T-helper 22 cell (primary cell): ENCODE measurements at places on chromosomes 2 and 18.
A peak's percentile ranks its signal among the peaks of the same experiment; 100 is the strongest.

GRCh38 chr2:231545105-231545902, 15.1 kb upstream of the NMUR1 start:
- no peak for DNase-seq

DNA sequence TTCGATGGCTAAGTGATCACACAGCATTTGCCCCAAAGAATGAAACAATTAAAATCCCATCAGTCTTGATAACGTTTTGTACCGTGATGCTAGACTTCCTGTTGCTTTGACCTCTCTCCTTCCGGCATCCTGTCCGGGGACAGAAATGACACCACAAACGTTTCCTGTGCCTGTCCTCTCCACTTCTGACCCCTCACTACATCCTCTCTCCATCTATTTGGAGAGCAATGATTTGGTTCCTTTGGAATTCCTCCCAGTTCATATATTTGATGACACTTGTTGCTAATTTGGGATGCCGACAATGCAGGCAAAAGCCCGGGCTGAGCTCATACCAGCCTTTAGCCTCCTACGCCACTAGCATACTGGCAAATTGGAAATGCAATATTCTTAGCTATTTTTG, 151.2 kb upstream of the CCDC68 start:
- DNase-seq: no peak

DNA sequence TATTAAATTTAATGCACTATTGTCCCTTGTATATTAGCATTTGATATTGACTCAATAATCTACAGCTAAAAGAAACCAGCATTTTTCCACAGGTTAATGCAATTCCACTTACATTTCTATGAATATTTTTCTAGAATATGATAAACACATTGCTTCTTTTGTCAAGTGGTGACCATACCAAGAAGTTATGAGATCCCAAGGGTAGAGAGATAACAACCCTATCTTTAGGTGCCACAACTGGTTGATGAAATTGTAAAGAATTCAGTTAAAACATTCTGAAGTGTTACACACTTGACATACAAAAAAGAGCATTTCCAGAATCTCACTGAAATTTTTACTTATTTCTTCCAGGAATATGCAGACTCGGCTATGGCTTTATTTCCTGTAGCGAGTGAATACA, 56.0 kb downstream of the ABCG8 start:
- DNase-seq: no peak

DNA sequence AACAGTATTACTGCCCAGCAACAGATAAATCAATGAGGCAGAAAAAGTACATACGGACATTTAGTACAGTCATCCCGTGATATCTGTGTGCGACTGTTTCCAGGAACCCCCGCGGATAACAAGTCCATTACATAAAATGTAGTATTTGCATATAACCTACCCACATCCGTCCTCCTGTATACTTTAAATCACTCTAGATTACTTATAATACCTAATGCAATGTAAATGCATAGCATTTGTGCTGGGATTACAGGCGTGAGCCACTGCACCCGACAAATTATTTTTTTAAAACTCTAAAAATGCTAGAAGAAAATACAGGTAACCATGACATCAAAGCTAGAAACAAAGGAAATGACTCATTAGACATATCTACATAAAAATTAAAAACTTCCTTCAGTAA, 91.6 kb downstream of the FAM161A start:
- DNase-seq: peak; percentile 0

DNA sequence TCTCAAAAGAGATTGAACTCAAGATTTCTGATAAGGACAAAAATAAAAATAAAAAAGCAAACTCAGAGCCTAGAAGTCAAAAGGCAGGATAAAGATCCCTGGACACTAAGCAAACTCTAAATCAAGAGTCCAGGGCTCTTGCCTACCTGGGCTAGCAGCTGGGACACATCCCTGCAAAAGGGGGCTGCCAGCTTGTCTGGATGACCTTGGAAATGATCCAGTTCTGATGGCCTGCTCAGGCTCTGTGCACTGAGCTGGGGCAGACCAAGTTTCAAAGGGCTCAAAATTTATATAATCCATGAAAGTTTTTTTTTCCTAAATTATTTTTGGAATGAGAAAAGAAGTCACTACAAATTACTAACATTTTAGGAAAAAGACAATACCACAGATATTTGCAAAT, 557.3 kb downstream of the CNTNAP5 start:
- DNase-seq: no peak

DNA sequence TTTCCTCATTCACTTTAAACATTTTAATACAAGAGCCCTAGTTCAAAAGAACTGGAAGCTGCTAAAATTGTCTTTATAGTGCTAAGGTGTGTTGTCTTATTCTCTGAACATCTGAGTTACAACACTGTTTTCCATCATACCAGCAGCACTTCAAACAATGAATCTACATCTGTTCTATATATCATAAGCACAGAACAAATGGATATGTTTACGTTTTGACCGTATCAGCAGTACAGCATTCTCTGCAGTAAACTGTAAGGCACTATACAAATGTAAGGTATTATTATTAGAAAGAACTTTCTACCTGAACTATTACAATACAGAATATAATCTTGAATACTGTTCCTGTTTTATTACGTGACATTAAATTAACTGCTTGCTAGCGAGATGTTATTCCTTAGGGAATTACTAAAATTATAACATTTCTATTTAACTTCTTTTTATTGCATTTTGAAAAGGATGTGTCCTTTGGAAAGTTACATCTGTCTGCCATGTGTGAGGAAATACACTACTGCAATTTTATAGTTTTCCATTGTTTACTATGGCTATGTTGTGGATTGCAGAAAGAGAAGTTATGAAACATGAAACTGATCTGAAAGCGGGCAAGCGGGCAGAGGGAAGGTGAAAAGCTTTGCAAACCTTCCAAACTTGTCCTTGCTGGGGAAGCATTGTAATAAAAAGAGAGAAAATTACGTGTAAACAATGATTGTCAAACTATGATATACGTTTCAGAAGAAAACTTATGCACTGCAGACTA, 13.7 kb downstream of the NCKAP1 start:
- no peak for DNase-seq

GRCh38 chr2:60071490-60071831, 482.0 kb downstream of the BCL11A start:
- DNase-seq: no peak

DNA sequence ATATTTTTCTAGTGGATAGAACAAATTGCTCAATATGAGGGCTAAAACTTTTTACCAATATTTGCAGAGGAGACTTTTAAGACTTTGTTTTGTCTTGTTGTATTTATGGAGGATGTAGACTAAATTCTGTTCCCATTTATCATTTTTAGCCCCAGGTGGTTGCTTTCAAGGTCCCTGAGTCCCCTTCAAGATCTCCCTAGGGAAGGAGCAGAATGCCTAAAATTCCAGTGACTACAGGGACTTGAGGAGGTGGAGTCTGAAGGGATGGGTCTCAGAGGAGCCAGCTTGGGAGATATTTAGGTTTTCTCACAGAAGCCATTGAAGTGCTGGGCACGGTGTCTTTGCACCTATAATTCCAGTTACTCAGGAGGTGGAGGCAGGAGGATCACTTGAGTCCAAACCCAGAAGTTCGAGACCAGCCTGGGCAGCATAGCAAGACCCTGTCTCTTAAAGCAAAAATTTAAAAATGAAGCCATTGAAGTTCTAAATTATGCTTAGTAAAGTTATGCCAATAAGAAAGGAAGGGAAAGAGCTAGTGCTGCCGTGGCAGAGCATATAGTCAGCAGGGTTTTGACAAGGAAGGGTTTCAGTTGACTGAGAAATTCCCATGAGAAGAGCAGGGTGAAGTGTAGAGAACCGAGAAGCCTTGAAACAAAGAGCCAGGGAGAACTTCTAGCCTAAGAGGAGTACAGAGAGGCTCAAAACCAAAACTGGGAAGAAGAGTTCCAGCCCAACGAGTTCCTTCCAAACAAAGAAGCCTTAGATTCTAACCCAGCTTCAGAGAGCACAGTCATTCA, 43.4 kb downstream of the COMMD1 start:
- DNase-seq: no peak

DNA sequence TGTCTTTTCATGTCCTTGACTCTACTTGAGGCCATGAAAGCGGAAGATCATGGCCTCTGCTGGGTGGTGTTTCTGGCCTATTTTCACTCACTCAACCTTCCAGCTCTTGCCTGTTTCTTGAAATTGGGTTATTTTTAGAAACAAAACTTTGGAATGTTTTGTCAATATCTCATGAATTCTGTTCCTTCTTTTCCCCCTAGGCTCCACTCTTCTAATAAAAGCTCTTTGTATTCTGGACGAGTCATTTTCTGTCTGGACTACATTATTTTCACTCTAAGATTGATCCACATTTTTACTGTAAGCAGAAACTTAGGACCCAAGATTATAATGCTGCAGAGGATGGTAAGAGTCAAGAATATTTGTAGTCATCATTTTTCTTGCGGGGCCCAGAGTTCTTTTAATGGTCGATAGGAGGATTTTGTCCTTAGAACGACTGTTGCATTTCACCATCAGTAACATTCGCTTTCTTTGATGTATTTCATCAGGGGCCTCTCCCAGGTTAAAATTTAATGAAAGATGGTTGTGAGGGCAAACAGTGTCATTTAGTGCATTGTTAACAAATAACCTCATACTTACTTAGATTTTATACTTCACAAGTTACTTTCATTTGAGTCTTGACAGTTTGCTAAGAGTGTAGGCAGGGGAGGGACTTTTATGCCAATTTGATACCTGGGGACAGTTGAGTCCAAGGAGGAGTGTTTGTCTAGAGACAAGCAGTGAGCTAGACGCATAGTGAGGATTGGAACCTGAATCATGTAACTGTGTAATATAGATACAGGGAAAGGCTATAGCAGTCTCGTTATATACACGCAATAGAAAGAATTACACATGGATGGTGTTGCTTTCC, 64.6 kb downstream of the TRPM8 start:
- DNase-seq: no peak

DNA sequence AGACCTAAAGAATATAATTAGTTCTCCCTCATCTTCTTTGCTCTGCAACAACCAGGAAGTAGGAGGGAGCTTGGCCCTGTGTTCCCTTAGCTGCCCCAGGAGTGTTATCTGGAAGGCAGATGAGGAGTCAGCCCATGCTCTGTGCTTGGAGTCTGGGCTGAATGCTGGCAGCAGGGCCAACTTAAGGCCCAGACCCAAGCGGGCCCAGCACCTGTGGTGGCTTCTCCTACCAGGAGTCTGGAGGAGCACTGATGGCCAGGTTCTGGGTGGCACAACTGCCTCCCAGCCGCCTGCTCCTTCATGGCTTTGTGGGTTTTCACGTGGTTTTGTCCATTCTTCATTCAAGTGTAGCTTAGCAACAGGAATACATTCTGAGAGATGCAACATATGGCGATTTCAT, 1910.7 kb upstream of the LRRTM1 start:
- no peak for DNase-seq

DNA sequence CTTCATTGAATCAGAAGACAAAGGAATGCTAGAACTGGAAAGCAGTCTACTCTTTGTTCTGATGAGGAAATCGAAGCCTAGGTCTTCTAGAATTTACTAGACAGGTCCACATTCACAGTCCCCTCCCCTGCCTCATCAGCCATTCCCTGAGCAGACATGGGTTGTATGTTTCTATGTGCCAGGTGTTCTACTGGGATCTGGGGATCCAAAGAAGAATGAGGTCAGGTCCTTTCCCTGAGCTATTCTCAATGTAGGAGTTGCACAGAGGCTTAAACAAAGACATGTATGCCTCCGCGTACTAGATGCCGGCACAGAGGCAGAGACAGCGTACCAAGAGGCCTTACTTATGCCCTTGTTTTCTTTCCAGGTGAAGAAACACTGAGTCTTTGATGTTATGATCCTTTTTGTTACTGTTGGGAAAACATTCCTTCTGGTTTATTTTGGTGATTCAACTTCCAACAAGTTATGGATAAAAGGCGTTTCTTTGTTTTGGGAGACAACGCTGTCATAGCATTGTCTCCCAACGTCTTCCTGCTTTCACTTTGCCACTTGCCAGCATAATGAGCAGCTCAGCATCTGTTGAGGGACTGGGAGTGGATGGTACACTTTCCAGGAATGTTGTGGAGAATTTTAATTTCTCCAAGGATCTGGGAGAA, 174.4 kb downstream of the ALPK2 start:
- DNase-seq: no peak

GRCh38 chr2:27485496-27485895, 4.0 kb downstream of the IFT172 start:
- DNase-seq: no peak

- no peak for DNase-seq
Measured at GRCh38 chr2:164530464-164530863, 90.8 kb downstream of the GRB14 start.

DNA sequence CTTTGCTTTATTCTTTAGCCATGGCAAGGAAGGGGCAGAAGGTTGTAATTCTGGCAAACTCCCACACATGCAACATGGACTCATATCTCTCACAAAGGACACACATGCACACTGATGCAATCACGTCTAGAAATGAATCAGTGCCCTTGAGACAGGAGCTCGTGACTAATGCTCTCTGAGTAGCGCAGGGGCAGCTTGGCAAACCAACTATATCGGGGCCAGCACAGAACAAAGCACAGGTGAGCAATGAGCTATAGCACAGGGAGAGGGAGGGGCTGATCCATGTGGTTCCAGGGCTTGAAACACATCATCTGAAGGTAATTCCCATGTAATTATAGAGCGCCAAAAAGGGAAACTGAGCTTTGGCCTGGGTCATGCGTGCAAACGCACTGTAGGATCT, 165.2 kb upstream of the KLF7 start:
- DNase-seq: no peak

DNA sequence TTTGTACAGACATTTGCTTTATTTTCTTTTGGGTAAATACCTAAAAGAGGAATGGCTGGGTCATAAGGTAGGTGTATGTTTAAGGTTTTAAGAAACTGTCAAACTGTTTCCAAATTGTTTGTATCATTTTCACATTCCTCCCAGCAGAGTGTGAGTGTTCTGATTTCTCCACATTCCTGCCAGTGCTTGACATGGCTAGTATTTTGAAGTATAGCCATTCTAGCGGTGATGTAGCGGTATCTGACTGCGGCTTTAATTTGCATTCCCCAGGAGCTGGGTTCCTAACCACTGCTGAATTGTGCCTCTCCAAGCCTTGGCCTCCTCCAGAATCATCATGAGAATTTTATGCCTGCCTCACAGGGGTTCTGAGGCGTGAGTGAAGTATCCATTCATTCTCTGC, 61.8 kb upstream of the ARL4C start:
- no peak for DNase-seq

- DNase-seq: no peak
Measured at GRCh38 chr2:112708968-112709367, 11.9 kb upstream of the NT5DC4 start.

GRCh38 chr2:237312021-237312755, 101.8 kb downstream of the COL6A3 start:
- DNase-seq: no peak

- DNase-seq: no peak
Measured at GRCh38 chr2:150209746-150210145, 277.7 kb downstream of the RND3 start.

DNA sequence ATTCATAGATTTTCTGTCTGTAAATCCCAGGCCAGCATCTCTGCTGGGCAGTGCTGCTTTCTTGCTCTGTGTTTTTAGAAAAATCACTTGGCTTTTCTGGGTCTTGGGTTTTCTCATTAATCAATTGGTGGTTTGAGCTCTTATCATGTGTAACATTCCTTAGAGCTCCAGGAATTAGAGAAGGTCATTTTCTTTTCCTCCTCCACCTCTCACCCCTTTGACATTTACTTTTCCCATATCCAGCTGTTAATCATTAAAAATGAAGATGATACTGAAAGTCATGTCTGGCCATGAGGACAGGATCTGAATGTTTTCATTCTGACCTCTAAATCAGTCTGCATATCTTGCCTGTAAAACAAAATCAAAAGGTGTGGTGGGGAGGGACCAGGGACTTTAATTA, 111.0 kb downstream of the LRRTM1 start:
- no peak for DNase-seq

- DNase-seq: no peak
Measured at GRCh38 chr2:55013936-55014335, 36.3 kb downstream of the RTN4 start.

- no peak for DNase-seq
Measured at GRCh38 chr2:10204326-10205161, 82.0 kb downstream of the RRM2 start.
